ENCODE measurements at places on chromosomes 13 and 19.
A peak's percentile ranks its signal among the peaks of the same experiment; 100 is the strongest.

- DNase-seq, result no peak
Observed at GRCh38 chr19:15269806-15270205, 37.6 kb upstream of the EPHX3 start.

DNA sequence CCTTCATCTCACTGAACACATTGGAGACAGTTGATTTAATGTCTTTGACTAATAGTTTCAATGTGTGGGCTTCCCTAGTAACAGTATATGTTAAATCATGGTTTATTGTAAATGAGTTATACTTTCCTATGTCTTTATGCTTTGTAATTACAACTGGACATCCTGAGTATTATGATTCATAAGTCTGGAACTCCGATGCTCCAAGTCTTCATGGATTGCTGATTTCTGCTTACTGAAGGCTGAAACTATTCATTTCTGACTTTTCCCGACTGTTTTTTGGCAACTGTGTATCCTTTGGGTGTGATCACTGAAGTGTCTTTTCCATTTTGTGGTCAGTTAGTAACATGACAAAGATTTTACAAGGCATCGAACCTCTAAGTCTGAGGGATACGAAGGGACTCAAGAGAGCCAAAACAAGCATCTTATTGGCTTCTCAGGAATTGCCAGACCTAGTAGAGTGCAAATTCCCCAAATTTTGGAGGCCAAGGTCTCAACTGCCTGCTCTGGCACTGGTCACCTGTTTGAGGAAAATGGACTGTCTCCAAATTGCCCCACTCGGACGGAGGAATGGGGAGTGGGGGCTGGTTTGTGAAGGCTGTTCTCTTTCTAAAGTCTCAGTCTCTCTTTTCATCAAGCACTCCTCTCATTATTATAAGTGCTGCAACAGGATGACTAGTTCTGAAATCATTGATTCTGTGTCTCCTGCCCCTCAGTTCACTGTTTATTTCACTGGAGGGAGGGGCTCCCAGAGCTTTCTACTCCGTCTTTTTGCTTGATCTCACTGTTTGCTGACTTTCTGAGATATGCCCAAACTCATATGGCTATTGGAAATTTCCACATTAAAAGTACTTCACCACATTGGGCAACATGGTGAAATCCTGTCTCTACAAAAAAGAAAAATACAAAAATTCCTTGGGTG lies 20.2 kb upstream of the CD70 start:
- no peak for DNase-seq

- DNase-seq, result no peak
Observed at GRCh38 chr13:53188120-53188519, 159.5 kb downstream of the OLFM4 start.

DNA sequence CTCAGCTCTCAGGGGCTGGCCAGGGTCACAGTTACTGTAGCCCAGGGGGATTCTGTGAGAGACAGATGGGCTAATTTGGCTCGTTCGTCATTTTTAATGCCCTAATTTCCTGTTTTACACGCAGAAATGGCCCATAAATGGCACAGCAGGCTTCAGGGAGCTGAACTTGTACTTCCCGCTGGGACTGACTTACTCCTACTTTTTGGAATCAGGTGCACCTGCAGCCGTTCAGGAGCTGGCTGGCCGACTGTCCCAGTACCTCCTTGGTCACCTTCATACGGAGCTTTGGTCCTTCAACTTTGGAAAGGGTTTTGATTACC lies 62.4 kb upstream of the URI1 start:
- no peak for DNase-seq

- DNase-seq, result peak; percentile 40
Observed at GRCh38 chr13:36819739-36820090, 693 bp downstream of the RFXAP start.

DNA sequence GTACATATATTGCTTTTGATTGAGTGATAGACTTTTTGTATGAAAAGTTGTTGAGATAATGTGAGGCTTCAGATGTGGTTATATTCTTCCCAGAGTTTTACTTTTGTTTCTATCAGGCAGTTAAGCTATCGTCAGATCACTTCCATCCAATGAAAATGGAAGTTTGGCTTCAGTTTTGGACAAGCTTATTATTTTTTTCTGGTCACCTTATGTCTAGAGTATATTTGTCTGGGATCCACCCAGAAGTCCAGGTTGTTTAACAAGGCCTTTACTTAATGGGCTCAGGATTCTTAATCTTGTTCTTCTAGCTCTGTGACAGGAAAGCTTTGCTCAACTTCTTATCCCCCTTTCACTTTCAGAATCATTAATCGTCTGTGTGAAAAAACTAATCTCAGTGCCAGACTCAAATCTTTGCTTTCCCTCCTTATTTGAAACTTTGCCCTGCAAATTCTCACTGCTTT lies 150.9 kb downstream of the PDS5B start:
- DNase-seq, result no peak

- no peak for DNase-seq
Observed at GRCh38 chr13:94557684-94558235, 38.2 kb downstream of the TGDS start.

GRCh38 chr19:40831502-40832430 lies 18.5 kb downstream of the CYP2A6 start:
- no peak for DNase-seq

DNA sequence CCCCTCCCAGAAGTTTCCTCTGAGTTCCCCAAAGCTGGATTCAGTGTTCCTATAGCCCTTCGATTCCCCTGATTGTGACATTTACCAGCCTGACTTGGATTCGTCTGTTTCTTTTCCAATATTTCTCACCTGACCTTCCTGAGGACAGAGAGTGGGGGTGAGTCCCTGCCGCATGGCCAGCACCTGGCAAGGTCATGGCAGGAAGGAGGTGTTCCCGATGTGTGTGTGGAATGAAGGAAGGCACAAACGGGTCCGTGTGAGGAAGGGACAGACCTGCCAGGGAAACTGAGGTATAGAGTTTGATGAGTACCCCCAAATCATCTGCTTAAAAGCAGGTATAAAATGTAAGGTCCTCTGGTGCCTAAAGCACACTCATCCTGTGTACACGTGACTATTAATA lies 3.3 kb downstream of the COL4A1 start:
- DNase-seq, result no peak

- DNase-seq, result no peak
Observed at GRCh38 chr19:49570997-49571676, 9.2 kb downstream of the NOSIP start.
